NCI-H1105 treated with DMSO at 0.1 percent for 48 hours (cell line): ENCODE measurements at places on chromosomes 16 and 17.

DNA sequence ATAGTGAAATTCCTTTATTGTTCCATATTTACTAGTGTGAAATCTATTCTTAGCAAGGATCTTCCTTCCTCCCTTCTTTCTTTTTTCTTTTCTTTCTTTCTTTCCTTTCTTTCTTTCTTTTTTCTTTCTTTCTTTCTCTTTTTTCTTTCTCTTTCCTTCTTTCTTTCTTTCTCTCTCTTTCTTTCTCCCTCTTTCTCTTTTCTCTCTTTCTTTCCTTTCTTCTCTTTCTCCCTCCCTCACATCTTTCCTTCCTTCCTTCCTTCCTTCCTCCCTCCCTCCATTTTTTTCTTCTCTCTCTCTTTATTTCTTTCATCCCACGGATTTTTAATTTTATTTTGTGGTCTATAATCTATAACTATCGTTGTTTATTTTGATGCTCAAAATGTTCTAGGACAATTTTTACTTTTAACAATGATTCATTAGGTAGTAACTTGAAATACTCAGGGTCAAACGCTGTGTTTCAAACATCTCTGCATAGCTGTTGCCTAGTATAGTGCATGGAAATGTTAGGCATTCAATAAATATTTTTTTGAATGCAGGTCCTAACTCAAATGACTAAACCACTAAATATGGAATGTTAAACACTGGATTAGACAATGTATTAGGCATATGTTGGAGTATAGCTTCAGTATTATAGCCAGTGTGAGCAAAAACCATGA, 178.3 kb downstream of the MAP2K6 start:
- DNase-seq, result no peak

GRCh38 chr17:66514227-66514806, 211.9 kb downstream of the PRKCA start:
- DNase-seq, result no peak

GRCh38 chr17:4332296-4332970, 34.0 kb downstream of the UBE2G1 start:
- no peak for DNase-seq

- DNase-seq, result no peak
These were observed 42.7 kb downstream of the GNA13 start for GRCh38 chr17:65013613-65014391.

DNA sequence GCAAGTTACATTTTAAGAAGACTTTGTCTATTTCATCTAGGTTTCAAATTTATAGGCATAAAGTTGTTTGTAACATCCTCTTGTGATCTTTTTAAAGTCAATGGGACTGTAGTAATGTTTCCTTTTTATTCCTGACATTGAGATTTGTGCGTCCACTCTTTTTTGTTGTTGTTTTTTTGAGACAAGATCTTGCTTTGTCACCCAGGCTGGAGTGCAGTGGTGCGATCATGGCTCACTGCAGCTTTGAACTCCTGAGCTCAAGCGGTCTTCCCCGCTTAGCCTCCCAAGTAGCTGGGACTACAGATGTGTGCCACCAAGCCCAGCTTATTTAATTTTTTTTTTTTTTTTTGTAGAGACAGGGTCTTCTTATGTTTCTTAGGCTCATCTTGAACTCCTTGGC, 29.9 kb downstream of the RPTOR start:
- DNase-seq, result no peak

- no peak for DNase-seq
These were observed 23.0 kb downstream of the TMC6 start for GRCh38 chr17:78105551-78105950.

DNA sequence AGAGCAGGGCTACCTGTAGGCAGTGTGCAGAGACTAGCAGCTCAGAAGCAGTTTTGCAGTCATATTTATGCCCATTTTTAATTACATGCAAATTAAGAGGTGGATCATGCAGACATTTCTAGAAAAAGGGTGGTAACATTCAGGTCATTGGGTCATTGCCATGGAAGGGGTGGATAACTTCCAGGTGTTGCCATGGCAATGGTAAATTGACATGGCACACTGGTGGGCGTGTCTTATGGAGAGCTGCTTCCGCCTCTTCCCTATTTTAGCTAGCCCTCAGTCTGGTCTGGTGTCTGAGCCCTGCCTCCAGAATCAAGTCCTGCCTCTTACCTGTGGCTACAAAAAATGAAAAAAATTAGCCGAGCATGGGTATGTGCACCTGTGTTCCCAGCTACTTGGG, 2.8 kb upstream of the DNAI2 start:
- no peak for DNase-seq

GRCh38 chr17:31580706-31581490, 189.4 kb downstream of the RAB11FIP4 start:
- DNase-seq, result no peak

DNA sequence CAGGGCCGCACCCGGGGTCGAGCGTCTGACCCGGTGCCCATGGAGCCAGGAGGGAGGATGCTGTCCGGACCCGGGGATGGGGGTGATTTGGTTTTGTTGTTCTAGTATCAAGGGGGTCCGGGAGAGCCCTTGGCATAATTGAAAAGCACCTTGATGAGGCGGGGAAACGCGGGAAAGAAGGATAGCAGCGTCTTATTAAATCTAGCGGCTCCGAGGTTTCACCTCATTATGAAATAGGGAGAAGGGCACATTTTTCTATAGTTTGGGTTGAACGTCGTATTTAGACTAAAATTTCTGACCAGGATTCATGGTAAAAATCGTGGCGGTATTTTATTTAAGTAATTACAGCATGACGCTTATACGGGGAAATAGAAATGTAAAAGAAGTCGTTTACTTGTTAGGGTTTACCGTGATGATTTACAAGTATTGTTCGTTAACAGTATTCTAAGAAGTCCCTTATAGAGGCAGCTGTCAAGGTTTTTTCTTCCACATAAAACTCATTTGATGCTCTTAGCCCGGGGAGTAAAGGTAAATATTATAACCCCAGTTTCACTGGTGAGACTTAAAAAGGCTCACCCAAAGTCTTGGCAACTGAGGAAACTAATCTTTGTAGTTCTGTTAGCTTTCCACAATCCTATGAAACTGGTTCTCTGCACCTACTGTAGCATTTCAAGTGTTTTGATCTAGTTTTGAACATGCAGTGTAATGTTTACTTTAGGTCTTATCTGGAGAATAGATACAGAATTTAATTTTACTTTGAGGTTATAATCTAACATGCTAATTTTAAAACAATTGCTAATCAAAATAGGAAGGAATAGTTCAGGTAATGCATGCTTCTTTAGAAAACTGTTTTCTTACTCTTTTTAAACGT, 756 bp downstream of the LUC7L3 start:
- DNase-seq, result peak; percentile 42

DNA sequence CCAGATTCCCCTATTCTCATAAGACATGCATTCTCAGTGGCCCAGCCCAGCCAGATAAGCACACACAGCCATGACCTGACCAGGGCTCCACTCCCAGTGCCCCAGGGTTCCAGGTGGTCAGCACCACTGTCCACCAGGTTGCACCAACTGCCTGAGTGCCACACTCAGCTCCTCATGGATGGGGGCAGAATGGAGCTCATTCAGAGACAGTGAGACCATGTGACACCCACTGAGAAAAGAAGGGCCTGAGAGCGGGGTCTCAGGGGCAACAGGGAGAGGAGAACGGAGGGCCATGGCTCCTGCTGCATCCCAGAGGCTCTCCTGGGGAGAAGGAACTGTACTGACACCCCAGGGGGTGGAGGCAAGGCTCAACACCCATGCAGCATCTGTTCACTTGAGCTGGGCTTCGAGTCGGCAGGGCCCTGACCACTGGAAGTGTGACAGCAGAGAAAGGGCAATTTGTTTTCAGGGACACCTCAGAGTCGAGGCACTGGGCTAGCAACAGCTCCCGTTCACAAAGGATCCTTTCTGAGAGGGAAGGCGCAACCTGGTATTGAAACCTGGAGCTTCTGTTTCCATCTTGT, 18.7 kb upstream of the SLC38A8 start:
- DNase-seq, result no peak

- DNase-seq, result no peak
These were observed 8.1 kb downstream of the CHMP6 start for GRCh38 chr17:80999536-81000333.

DNA sequence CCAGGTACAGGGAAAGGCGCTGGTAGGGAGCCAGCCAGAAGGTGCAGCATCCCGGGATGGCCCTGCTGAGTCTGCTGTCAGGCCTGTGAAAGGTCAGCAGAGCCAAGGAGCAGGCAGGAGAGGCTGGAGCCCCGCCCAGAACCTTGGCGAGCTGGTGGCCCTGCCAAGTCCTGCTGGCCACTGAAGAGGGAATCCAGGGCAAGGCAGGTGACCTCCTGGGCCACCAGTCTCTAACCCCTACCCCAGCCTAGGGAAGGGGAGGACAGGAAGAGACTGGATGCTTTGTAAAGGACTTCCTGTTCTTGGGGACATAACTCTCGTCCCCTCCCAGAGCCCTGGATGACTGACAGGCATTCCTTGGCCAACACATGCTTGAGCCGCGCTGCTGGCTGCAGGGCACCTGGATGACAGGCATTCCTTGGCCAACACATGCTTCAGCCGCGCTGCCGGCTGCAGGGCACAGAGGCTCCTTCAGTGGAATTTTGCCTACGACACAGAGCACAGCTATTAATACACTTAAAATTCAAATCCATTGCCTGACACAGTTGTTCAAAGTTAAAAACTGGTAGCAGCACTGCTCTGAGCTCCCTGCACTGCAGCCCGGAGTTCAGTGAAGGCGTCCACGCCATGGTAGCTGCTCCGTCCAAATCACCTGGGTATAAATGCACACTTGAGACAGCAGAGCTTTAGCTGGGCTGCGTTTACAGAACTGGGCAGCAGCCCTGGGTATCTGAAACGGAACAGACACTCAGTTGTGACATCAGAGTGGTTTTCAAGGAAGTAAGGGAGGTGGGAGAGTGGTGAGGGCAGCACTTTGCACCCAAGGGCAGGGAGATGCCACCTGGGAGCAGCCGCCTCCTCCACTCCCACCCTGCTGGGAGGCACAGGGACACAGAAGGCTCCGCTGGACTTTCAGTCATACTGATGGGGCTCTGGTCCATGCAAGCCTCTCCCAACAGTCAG, 2.0 kb upstream of the BRICD5 start:
- no peak for DNase-seq

- DNase-seq, result no peak
These were observed 51.2 kb downstream of the SOX9 start for GRCh38 chr17:72171703-72172667.
